Stimulated activated CD8-positive, alpha-beta memory T cell treated with anti-CD3 and anti-CD28 coated beads, Interleukin-4, amount 100 ng/mL, for 48 hours (primary cell): ENCODE measurements at places on chromosomes 5 and 9.

GRCh38 chr5:160463740-160464465, 42.2 kb downstream of the PTTG1 start:
- no peak for DNase-seq

DNA sequence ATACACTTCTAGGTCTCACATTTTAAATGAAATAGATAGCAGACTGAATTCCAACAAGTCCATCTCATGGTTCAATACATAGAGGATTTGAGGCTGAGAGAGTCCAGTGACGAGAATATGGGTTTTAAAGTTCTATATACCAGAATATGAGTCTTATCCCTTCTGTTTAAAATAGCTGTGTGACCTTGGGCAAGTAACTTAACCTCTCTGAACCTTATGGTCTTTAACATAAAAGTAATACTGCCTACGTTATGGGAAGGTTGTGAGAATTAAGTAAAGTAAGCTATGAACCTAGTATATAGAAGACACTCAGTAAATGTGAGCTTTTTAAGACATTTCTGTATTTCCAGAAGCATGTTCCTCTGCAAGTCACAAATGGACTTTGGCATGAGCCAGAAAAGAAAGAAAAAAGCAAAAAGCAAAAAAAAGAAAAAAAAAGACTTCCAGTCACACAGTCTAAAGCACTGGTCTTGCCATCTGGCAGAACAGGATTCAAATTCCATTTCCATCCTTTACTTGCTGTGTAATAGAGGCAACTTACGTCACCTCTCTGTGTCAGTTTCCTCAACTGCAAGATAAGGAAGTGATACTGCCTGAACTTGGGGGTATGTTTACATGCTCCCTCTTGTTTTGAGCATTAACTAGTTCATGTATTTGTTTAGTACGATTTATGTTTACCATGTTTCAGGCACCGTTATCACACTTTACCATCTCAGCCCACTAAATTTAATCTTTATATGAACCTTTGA, 248.2 kb downstream of the TRIM32 start:
- DNase-seq = no peak

GRCh38 chr5:62886603-62887315, 308.1 kb downstream of the LRRC70 start:
- DNase-seq = no peak

- DNase-seq = no peak
These were observed 196.3 kb downstream of the PSAT1 start for GRCh38 chr9:78493166-78493742.

DNA sequence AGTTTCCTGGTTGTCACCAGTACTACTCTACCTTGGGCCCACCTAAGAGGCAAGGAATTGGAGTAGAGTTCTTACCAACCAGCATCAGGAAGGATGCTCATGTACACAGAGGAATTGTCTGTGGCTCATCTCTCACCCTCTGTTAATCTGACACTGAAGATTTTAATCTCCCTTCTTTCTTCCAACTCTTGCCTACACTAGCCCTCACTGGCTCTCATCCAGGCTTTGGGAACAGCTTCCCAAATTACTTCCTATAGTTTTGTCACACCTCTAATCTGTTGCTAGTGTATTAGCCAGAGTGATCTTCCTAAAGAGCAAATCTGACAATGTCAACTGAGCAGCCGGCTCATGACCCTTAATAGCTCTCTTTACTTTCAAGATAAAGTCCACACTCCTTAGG, 218.7 kb upstream of the TRIM32 start:
- no peak for DNase-seq

GRCh38 chr5:80064124-80064523, 29.0 kb downstream of the THBS4 start:
- DNase-seq = no peak
